ENCODE measurements at places on chromosomes 6 and 20. TPM values are rescaled to one million over a fixed set of nuclear protein-coding genes. Genes with fewer than 3 reads are reported as not detected.

GRCh38 chr6:52399511-52400312 lies 20.4 kb upstream of the EFHC1 start:
- peak; percentile 83 for DNase-seq

The CDKAL1 gene
- total RNA-seq, result 29.1 TPM

- DNase-seq, result no peak
Observed at GRCh38 chr6:168967281-168967925, 286.2 kb downstream of the THBS2 start.

The TPD52L1 gene
- total RNA-seq, result not detected

DNA sequence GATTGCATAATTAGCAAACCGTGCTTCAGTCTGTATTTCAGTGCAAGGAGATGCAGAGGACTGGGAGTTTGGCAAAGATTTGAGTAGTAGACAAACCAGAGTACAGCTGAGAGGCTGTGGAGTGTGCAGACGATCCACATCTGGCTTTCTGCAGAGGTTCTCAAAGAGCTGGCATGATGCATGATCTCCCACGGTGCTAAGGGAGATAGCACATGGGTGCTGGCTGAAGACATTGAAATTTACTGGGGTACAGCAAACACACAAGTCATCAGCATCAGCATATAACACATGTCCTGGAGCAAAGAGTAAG lies 79.0 kb upstream of the FAM184A start:
- DNase-seq, result no peak

GRCh38 chr6:36627141-36627540 lies 33.0 kb downstream of the SRSF3 start:
- DNase-seq, result no peak

DNA sequence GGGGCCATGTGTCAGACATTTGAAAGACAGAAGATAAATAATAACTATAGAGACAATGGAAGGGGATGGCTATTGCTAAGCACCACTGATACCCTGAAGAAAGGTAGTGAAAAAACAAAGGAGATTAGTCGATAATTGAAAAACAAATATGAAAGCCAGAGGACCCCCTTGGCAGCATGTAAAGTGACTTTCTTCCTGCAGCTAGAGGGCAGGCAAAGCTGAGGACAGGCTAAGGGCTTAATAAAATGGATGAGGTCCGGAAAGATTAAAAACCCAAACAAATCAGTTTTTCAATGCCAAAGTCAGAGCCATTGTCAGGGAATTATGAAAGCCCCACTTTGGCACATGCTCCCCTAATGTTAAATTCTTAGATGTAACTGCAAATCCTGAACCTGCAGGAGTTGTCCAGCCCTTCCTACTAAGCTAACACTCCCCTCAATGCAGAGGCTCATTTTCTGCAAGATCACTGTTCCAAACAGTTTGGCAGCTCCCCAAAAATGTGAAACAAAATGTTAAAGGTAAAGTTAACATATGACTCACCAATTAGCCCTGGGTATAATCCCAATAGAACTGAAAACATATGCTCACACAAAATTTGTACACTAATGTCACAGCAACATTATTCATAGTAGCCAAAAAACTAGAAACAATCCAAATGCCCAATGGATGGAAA lies 1177.9 kb downstream of the GRIK2 start:
- no peak for DNase-seq

- DNase-seq, result no peak
Observed at GRCh38 chr6:67811239-67812037, 823.6 kb upstream of the ADGRB3 start.

- peak; percentile 92 for DNase-seq
Observed at GRCh38 chr6:31572041-31572911, at the start of gene LTA. LTA (plus strand) TSS chr6:31572289; CDS start chr6:31572743, 454 bp downstream.

DNA sequence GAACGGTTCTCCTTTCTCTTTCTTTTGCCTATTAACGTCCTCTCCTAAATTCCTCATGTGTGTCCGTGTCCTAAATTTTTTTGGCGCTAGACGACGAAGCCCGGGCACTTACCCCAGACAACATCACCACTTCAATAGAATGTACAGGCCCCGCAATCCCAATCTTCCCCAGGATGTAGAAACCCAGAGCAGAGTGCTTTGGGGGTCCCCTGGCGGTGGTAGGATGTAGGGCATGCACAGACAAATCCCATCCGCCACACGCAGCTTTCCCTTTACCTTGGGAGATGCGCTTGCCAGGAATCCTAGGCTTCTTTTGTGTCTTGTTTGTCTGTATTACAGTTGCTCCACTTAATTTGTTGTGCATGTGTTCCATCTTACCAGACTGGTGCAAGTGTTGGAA lies 417.3 kb upstream of the ARID1B start:
- no peak for DNase-seq

The KHDC1L gene
- not detected for total RNA-seq

The TTLL9 gene
- total RNA-seq, result not detected

The C20orf141 gene
- total RNA-seq, result not detected

GRCh38 chr6:27544612-27545260 lies 71.8 kb upstream of the ZNF184 start:
- no peak for DNase-seq

The TFAP2A gene
- not detected for total RNA-seq

- no peak for DNase-seq
Observed at GRCh38 chr6:81373414-81373813, 379.1 kb downstream of the TENT5A start.

The BPIFB2 gene
- not detected for total RNA-seq

Measured in activated CD4-positive, alpha-beta T cell treated with anti-CD3 and anti-CD28 coated beads, Interleukin-2, amount 10 ng/mL, durations not matched to agents 24 days and 14 days (primary cell).